Prostate gland (tissue), 2 donors: ENCODE measurements at places on chromosomes 7 and 10.

DNA sequence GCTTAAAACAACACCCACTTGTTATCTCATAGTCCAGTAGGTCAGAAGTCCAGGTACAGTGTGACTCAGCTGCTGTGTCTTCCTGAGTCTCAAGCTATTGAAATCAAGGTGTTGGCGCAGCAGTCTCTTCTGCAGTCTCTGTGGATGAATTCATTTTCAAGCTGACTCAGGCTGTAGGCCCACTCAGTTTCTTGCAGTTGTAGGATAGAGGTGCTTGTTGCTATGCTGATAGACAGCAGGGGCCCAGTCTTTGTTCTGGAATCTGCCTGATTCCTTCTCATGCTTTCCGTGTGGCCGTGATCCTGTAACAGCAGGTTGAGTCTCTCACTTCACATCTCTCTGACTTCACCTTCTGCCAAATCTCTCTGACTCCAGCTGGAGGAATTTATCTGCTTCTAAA is 400.4 kb upstream of the POM121L12 start:
- no peak for DNase-seq

GRCh38 chr10:115572740-115573455 is 479.7 kb downstream of the ATRNL1 start:
- no peak for DNase-seq

DNA sequence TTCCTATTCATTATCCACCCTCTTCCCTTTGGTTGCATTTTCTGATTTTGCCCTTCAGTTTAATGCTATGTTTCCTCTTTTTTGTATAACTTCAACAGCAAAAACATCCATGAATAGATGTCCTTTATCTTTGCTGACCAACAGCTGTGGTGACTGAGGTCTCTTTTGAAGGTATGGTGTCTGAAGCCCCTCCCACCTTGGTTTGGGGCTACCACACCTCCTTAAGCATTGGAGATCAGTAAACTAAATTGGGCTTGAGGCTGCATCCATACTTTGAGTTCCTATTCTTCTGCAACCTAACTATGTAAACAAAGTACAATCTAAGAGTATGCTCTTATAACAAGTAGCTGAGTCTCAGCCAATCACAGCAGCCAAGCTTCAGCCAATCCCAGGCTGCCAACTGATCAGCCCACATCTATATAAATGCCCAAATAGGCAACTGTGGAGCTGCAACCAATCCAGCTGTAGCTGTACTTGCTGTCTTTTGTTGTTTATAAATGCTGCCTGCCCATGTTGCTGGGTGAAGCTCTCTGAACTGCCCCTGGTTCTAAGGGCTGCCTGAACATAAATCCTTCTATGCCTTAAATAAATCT is 69.4 kb upstream of the PDLIM1 start:
- DNase-seq, result no peak

DNA sequence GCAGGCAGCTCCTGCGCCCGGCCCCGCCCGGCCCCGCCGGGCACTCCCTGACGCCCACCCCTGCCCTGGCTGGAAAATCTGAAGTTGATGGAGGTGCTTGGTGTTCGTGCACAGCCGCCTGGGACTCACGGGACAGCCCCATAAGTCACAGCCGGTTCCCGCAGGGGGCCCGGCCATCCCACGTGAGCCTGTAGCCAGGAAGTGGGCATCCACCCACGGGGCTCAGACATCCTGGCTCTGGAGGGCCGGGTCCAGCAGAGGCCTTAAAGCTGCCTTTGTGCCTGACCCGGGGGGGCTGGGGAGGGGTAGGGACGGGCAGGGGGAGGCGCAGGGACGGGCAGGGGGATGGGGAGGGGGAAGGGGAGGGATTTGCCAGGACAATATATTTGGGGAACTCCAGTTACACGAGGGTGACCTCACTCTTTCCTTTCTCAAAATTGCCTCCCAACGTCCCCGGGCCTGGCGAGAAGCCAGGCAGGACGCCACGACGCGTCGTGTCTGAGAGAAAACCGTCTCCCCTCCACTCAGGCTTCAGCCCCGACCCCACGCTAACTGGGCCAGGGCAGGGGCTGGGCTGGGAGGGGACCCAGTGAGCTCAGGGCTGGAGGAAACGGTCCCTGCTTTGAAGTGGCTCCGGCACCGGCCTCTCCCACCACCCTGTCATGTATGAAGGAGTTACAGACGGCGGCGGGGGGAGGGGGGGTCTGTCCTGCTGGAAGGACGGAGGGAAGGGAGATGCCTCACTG is 82.1 kb upstream of the PDGFA start:
- no peak for DNase-seq

DNA sequence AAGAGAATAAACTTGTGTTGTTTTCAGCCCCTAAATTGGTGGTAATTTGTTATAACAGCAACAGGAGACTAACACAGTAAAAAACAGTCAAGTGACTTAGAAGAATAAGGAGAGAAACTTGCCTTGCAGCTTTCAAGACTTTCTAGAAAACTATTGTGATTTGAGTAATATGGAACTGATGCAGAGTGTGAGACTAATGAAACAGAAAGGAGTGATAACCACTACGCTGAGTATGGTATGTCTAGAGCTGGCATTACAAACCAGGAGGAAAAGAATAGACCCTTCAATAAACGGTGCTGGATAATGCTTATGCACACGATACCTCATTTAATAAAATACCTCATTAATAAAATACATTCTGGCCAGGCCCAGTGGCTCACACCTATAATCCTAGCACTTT is 99.9 kb downstream of the CREM start:
- DNase-seq, result no peak

DNA sequence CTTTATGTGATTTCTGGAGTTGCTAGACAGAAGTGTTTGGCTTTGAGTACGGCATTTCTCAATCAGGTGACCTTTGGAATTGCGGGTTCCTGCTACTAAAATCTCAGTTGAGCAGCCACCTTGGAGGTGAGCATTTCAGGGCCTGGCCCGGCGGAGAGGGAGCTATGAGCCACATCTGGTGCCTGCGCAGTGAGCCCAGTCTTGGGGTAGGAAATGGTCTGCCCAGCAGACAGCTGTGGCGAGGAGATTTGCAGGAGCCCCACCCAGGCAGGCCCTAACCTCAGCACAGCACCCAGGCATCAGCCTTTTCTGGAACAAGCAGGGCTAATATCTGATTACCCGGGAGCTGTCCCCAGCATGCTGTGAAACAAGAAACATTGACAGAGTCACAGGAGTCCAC is 547.9 kb upstream of the FOXK1 start:
- no peak for DNase-seq
